Epithelial cell of proximal tubule (primary cell): ENCODE measurements at places on chromosomes 5 and 9. TPM values are rescaled to one million over a fixed set of nuclear protein-coding genes. Genes with fewer than 3 reads are reported as not detected.

PCDHB10 gene
- under 0.01 TPM in 1 of 2 replicates, not detected in the other for total RNA-seq

HK3 gene
- total RNA-seq, result 0.43 TPM in 1 of 2 replicates, not detected in the other

PCDHB12 gene
- not detected in 2 replicates for total RNA-seq

ADRB2 gene
- total RNA-seq, result 2.6 and 3.3 TPM in 2 replicates

SHC3 gene
- total RNA-seq, result 4.1 and 5.1 TPM in 2 replicates

AGXT2 gene
- total RNA-seq, result not detected in 2 replicates

ELOVL7 gene
- total RNA-seq, result 6.3 and 7.5 TPM in 2 replicates

FBP2 gene
- not detected in 2 replicates for total RNA-seq

MCC gene
- total RNA-seq, result 4.3 and 6.3 TPM in 2 replicates

GNA14 gene
- 0.12 and 0.14 TPM in 2 replicates for total RNA-seq

FOXI1 gene
- total RNA-seq, result not detected in 2 replicates

FAM151B gene
- total RNA-seq, result 0.06 and 0.51 TPM in 2 replicates

ACOT12 gene
- total RNA-seq, result not detected in 2 replicates

PCDHGA8 gene
- total RNA-seq, result 0.14 and 1.0 TPM in 2 replicates

ITK gene
- 0.29 TPM in 1 of 2 replicates, not detected in the other for total RNA-seq

SELENOP gene
- 2.1 and 11.9 TPM in 2 replicates for total RNA-seq
